H9 (cell line): ENCODE measurements at places on chromosomes 12 and 14.

DNA sequence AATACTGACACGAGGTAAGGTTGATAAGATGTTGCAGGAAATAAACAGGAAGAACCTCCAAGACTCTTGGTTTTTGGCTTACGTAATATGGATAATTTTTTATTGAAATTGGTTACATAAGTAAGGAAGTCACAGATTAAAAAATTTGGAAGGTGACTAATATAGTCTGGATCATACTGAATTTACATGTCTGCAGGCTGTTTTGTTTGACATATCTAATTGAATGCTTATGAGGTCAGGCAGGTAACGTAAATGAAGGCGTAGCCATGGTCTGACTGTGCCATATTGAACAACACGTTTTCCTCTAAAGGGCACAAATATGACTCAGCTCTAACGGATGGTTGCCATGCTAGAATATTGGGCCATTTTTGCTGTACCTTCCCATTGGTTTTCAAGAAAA lies 648.1 kb upstream of the NOVA1 start:
- no peak for DNase-seq

DNA sequence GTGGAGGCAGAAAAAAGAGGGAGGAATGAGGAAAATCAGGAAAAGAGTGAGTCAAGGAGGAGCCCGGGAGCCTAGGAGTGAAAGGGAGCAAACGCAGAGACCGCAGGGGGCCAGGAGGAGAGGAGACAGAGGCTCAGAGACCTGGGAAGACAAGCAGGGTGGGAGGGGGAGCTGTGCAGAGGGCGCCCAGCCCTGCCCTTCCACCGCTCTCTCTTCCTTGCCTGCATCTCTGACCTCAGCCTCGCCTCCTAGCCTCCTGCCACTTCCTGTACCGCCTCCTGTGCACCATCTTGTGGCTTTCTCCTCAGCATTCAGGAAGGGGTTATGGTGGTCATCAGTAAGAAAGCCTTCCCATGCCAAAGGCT lies 1.3 kb downstream of the CLSTN3 start:
- DNase-seq = peak; percentile 61

DNA sequence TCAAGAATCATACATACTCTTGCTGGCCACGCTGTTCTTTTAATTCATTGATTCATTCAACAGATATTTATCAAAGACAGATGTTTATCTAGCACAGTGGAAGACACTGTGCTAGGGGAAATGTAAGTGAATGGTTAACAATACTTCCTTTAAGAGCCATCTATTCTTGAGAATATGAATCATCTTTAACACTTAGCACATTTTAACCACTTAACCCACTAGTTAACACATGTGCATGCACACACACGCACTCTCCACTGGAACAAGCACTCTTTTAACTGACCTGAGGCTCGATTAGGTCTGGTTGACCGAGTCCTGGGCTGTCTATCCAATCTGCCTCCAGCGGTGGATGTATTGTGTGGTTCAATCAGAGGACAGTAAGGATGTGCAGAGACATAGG lies 34.6 kb downstream of the LMNTD1 start:
- no peak for DNase-seq

- DNase-seq = peak; percentile 19
These were observed 29.7 kb downstream of the CLMN start for GRCh38 chr14:95290021-95290420.

DNA sequence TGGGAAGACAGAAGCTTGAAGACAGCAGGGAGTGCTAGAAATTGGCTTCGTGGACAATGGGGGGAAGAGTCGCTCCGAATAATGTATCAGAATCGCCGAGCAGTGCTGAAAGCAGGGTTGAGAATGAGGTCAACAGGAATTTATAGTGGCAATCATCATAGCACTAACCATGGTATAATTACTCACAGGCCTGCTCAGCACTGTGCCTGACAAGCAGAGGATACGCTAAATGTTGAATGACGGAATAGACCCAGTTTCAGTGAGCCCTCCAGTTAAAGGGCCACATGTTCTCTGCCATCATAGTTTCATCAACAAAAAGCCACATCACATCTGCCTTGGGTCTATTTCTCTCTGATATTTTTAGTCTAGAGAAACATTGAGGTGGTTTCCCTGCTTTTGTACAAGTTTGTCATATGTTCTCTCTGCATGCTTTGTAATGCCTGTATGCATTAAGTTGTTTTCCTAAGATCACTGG lies 130.3 kb upstream of the EGLN3 start:
- no peak for DNase-seq

- no peak for DNase-seq
These were observed 80.0 kb upstream of the SLC8A3 start for GRCh38 chr14:70268760-70269159.

DNA sequence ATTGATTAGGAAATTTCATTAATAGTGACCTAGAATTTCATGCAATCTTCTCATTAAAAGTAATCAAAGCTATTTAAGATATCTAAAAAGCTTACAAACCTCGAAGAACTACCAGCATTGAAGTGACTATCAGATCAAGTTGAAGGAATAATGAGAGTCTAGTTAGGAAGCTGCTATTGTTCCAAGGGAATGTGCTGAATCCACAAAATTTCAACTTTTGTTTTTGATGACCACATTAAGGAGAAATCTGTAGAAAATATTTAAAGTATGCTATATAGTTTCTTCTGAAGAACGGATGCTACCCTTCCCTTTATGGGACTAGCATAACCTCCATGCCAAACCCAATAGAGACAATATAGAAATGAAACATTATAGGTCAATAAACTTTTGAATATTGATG lies 2.5 kb upstream of the CTSG start:
- DNase-seq = no peak

DNA sequence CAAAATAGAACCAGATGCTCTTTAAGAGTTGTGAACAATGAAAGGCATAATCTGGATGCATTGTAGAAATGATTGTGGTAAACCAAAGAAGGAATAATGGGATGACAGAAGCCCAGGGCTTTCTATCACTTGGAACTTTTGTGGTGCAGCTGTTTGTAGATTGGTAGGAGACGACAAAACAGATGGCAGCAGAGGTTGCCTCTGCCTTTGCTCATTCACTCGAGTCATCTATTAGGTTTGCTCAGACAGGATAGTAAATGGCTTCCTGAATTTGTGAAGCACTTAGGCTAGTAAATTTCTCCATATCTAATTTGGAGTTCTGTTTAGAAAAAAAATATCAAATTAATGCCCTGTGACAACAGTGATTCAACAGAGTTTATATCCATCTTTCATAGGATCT lies 78.4 kb downstream of the FGD4 start:
- DNase-seq = no peak

- peak; percentile 55 for DNase-seq
These were observed 1.1 kb downstream of the ANKS1B start for GRCh38 chr12:99983456-99984258.

- DNase-seq = no peak
These were observed 572.8 kb upstream of the STXBP6 start for GRCh38 chr14:25622763-25623162.

GRCh38 chr12:76713130-76713529 lies 50.8 kb upstream of the ZDHHC17 start:
- peak; percentile 57 for DNase-seq
